ENCODE measurements at places on chromosomes 6 and 20. TPM values are rescaled to one million over a fixed set of nuclear protein-coding genes. Genes with fewer than 3 reads are reported as not detected.

- no peak for DNase-seq
Measured at GRCh38 chr6:6565488-6565887, 23.0 kb upstream of the LY86 start.

Gene RAD21L1
- not detected for total RNA-seq

- DNase-seq = no peak
Measured at GRCh38 chr6:119326291-119327005, 23.1 kb downstream of the MAN1A1 start.

Gene CNPY3
- 15.9 TPM for total RNA-seq

DNA sequence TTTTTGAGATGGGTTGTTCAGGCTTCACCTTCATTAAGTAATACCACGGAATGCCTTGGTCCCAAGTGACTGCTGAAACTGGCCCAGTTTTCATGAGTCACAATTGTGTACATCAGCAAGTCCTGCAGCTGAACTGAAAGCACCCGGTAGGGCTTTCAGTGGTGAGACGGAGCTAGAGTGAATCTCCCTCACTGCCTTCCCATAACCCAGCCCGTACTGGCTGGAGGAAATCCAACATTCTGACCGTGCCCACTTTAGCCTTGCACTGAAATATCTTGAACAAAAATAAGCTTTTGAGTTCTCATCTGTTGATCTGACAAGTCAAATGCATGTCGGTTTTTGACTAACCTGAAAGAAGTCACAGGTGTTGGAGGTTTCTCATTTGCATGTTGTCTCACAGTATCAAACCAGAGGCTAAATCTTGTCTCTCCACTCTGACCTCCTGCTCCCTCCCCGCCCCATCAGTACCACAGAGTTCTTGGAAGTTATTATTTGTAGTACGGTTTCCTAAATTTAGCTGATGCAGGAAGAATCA is 35.9 kb downstream of the DUSP22 start:
- DNase-seq = no peak

DNA sequence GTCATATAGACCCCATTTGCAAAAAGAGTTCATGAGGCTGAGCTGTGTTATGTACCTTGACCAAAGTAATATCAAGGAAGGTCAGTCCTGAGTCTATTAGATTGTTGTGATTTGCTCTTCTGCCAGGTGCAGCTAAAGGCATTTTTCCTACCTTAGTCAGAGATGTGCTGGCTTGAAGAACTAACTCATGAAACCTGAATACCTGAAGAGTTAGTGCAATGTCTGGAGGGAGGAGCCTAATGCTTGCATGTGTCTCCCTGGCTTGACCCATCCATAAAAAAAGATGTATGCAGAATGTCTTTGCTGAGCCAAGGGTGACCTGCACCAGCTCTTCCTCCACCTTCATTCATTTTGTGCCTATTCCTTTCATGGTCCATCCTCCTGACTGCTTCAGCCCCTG is 742.0 kb downstream of the KIF16B start:
- no peak for DNase-seq

Gene LY6G5C
- 2.4 TPM for total RNA-seq

Gene PGK2
- not detected for total RNA-seq

Gene DNMT3B
- 0.81 TPM for total RNA-seq

- DNase-seq = no peak
Measured at GRCh38 chr20:14997791-14998190, 660.4 kb upstream of the FLRT3 start.

- DNase-seq = no peak
Measured at GRCh38 chr20:23644164-23644563, 6.4 kb upstream of the CST3 start.

Gene POU3F2
- not detected for total RNA-seq

Gene WFDC13
- not detected for total RNA-seq

DNA sequence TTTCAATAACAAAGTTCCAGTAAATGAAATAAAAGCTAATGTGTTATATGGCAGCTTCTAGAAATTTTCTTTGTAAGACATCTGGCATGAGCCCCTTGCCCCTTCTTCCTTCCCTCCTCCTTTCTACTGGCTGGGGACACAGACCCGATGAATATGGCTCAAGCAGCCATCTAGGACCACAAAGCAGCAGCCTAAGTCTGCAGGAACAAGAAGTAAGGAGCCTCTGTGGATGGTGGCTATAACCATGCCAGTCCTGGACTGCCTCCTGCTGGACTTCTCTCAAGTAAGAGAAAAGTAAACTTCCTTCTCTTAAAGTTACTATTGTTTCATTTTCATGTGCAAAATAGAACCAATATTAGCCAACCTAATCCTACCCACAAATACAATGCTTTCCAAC is 114.9 kb upstream of the DST start:
- no peak for DNase-seq

- no peak for DNase-seq
Measured at GRCh38 chr6:135722679-135723078, 128.8 kb upstream of the PDE7B start.

Gene MCM8
- 8.7 TPM for total RNA-seq

- DNase-seq = no peak
Measured at GRCh38 chr6:141451511-141452353, 681.0 kb upstream of the GJE1 start.

GRCh38 chr6:50711686-50712085 is 1.6 kb upstream of the TFAP2D start:
- DNase-seq = no peak

DNA sequence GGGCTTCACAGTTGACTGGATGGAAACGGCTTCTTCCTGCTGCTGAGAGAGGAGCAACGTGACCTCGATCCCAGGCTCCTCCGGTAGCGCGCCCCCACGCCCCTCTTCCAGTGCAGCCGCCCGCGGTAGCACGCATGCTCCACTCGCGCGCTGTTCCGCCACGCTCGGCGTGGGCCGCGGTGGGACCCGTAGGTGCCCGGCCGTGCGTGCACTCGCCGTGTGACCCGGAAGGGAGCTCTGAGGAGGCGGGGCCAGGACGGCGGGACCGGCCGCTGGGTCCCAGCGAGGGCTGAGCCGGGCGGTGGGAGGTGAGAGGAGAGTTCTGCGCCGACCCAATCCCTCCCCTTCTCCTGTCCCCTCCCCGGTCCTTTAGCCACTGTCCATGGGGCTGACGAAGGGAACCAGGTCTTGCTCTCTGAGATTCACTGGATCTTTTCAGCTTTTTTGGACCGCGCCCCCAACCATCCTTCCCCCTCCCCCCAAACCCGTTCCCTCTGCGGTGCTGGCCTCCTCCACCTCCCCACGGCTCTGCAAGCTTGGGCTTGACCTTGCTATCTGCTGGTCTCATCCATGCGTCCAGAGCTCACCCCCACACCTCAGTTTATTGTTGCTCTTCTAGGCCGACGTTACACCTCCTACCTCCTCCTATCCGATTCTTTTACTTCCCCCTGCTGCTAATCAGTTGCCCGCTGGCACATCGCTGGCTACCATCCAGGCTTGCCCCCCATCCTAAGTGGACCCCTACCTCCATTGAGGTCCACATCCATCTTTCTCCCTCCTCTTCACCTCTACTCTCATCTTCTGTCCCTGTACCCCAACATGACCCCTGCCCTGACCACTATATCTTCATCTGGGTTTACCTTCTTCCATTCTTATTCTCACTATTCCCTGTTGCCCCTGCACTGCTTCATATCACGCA is at the start of gene CUL9:
Gene CUL9 (plus strand): TSS at position 255 of the 919 bp plus-strand sequence. CDS start 2,115 bp downstream, outside the sequence.
- peak; percentile 94 for DNase-seq

GRCh38 chr20:41161886-41162285 is 24.5 kb downstream of the PLCG1 start:
- no peak for DNase-seq
